ENCODE measurements at places on chromosomes 7 and 10.

DNA sequence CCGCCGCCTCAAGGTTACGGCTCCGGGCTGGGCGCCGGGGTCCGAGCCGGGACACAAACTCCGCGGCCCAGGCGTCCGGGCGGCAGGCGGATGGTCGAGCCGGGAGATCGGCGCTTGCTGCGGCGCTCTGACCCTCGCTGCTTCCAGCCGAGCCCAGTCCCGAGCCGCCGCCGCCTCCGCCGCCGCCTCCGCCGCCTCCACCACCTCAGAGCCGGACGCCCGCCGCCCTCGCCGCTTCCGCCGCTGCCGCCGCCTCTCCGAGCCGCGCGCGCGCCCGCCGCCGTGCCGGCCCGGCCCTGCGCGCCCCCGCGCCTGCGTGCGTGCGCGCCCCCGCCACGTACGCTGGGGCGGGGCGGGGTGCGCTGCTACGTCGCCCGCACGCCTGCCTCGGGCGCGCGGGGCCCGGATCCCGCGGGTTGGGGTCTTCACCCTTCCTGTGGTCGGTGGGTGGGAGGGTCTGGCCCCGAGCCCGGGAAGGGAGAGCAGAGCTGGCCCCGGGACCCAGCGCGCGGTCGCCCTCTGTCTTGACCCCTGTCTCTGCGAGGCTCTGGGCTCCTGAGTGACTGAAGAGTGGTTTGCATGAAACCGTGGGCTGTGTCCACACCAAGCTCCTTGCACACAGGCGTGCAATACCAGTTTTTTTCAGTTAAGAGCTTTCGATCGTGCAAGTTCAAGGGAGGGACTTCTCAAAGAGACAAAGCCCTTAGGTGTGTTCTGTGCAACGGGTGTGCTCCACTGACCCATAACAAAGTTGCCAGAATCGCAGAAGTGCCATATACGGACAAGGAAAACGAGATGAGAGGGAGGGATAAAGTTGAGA, at the start of gene SMURF1:
Gene SMURF1, minus strand, starts transcription at position 256 of the 820 bp plus-strand sequence. CDS start 328 bp downstream, outside the sequence.
- DNase-seq = peak; percentile 88

- DNase-seq = no peak
Observed at GRCh38 chr10:100866575-100867098, 46.1 kb upstream of the SLF2 start.

DNA sequence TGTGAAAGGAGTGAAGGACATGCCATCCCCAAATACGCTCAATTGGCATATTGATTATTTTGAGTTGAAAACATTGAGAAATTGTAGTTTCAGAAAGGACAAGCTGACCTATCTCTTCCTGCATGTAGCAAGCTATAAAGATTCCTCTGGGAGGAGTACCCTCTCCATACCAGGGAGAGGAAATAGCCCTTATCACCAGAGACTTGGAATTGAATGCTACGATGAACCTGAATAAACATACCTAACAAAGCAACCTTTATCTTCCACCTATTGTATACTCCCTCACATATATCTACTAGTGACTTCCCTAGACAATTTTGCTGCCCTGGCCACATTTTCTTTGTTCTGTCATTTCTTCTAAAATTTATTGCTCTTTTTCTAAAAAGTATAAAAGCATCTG, 150.2 kb upstream of the EEPD1 start:
- no peak for DNase-seq

DNA sequence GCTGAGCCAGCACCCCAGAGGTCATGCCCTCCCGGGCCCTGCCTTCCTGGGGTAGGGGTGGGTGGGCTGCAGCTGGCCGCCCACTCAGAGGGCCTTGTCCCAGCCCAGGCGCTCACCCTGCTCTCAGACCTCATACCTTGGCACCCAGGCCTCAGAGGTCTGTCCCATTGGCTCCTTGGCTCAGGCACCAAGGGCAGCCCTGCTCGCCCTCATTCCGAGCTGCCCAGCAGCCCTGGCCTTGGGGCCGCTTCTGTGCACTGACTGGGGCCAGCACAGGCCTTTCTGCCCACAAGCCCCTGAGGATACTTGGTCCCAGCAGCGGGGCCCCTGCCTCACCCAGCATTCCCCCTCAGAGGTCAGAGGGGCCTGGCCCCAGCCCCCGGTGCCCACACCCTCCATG, 34.3 kb downstream of the YKT6 start:
- no peak for DNase-seq

- DNase-seq = no peak
Observed at GRCh38 chr7:155951554-155952158, 139.4 kb upstream of the SHH start.

GRCh38 chr10:51964630-51965029, 265.2 kb upstream of the CSTF2T start:
- no peak for DNase-seq

DNA sequence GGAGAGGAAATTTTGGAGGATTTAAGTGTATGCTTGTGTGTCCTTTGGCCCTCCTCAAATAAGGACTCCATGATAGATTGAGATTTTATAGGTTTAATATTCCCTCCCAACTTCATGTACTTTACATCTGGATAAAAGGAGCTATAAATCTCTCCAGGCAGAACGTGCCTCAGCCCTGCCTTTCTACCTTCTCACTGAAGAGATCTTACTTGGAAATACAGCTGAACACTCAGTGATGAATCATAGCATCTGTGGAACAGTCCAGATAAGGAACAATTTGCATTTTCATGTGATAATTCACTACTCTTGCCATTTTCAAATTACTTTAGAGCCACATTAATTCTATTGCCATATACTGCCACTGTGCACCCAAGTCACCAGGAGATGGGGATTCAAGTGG, 364.6 kb upstream of the PODXL start:
- no peak for DNase-seq

- DNase-seq = no peak
Observed at GRCh38 chr10:55001422-55001821, 200.4 kb upstream of the PCDH15 start.

DNA sequence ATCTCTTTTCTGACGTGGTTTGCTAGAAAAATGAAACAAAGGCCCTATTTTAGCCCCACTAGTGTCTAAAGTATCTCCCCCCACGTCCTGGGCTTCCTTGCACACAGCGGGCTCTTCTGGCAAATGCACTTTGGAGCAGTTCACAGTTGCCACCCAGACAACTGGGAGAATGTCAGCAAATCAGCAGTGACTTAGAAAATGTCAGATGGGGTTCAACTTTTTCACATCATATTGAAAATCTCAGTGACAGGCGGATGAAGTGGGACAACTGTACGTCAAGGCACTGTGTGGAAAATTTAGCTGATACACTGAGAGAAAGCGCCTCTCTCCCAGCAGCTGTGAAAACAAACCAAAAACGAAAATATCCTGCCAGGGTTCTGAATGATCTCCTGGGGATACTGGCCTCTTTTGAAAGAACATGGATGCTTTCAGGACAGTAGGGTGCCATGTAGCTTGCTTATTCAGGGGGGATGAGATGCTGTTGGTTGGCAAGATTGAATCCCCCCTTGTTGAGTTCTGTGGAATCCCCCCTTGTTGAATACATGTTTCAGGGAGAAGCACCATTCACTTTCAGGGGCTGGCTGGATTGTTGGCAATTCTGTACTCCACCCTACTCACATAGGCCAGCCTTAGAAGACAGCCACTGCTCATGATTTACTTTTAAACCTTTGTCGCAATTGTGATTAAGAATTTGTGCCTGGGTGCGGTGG, 372.8 kb upstream of the CELF2 start:
- no peak for DNase-seq
